ENCODE measurements at places on chromosomes 11 and 22.
A peak's percentile ranks its signal among the peaks of the same experiment; 100 is the strongest.

DNA sequence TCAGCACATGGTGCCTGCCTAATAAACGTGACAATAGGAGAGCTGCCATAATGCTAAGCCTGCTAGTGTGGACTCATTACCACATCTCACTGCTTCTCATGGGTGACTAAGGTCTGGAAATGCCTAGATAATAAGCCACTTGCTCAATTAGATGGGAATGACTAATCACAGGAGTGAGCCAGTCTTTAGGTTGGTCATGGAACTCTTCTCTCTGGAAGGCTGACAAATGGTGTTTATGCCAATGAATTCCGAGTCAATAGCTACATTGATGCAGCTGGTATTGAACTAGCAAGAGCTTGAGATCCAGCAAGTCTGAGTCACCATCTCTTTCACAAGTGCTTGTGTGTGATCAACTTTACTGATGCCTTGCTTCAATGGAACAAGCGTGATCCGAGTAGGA, 334.9 kb downstream of the OPCML start:
- H3K4me1 ChIP-seq, result no peaks in the 10 kb centered on the region
- H3K4me3 ChIP-seq, result no peak overlapping the region
- H3K36me3 ChIP-seq, result no peaks in the 10 kb centered on the region
- H3K27me3 ChIP-seq, result no peaks in the 10 kb centered on the region
- no peak overlapping the region for H3K27ac ChIP-seq

DNA sequence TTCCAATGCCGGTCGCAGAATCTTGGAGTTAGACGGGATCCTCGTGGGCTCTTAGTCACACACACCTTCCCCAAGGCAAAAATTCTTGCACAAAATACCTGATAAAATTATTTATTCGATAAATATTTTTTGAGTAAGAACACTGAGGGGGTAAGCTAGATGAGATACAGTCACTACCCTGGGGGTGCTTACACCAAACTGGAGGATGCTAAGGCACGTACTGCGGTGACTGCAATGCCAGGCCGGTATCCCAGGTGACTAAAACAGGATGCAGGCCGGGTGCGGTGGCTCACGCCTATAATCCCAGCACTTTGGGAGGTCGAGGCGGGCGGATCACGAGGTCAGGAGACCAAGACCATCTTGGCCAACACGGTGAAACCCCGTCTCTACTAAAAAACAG, 1.7 kb upstream of the MRTFA start:
- DNase-seq, result no peak
- no peaks in the 10 kb centered on the region for H3K27me3 ChIP-seq
- no peak overlapping the region for H3K4me3 ChIP-seq
- H3K27ac ChIP-seq, result no peak overlapping the region

DNA sequence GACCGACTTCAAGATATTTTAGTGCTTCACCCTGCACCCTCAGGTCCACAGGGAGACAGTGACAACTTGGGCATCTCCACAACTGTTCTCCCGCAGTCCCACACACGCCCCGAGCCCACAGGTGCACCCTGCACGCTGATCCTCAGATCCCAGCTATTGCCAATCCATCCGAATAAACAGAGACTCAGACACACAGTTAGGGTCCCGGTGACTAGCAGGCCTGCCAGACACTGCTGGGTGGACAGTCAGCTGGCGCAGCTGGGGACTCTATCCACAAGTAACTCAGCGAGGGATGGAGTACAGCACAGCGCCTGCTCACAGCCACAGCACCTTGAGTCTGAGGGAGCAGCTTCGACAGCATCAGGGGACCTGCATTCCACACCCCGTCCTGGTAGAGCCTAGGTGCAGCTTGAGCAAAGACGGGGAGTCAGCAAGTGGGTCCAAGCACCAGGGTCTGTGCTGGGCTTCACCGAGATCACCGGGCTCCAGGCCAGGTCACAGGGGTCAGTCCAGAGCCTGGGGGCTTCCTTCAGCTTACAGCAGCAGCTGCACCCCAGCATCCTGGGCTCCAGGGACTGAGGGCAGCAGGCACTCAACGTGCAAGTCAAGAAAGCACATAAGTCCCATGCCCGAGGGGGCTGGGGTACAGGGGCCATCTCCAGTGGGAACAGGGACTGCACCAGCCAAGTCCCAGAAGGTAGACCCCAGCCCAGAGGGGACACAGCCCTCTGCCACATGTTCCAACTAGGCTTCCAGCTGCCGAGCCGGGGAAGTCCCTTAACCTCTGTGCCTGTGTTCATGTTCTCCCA, 7.6 kb downstream of the RPL3 start:
- no peak for DNase-seq
- no peak overlapping the region for H3K27ac ChIP-seq
- peaks cover 45% of the 10 kb centered on the region for H3K36me3 ChIP-seq

- no peak for DNase-seq
- H3K36me3 ChIP-seq, result no peaks in the 10 kb centered on the region
- no peak overlapping the region for H3K27ac ChIP-seq
- H3K4me3 ChIP-seq, result no peak overlapping the region
- no peaks in the 10 kb centered on the region for H3K4me1 ChIP-seq
These were observed 729.0 kb downstream of the FAM181B start for GRCh38 chr11:82004537-82005213.

GRCh38 chr11:122984186-122985011, 2.8 kb upstream of the BSX start:
- H3K27me3 ChIP-seq, result peaks cover 6% of the 10 kb centered on the region
- DNase-seq, result peak; percentile 85
- H3K4me1 ChIP-seq, result peaks cover 6% of the 10 kb centered on the region
- H3K36me3 ChIP-seq, result no peaks in the 10 kb centered on the region
- peak overlapping the region; percentile 78 for H3K4me3 ChIP-seq

DNA sequence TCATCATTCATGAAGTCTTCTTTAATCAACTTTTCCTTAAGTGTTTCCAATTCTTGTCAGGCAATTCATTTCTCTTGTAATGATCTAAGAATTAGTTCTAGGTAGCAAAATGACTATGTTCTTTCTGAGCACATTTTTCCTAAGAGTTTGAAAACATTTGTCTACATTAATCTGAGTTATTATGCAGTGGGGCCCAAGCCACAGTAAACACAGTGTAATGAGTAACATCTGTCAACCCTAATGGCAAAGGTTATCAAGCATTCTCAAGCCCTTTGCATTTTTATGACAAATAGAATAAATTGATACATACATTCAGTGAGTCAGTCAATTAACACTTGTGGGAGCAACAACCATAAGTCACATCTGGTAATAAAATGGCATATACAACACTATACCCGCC, 106.7 kb upstream of the ZC3H12C start:
- H3K36me3 ChIP-seq, result no peaks in the 10 kb centered on the region
- H3K4me3 ChIP-seq, result no peak overlapping the region

GRCh38 chr22:25027043-25027906, 74.8 kb downstream of the KIAA1671 start:
- H3K4me3 ChIP-seq, result no peak overlapping the region
- peaks cover 13% of the 10 kb centered on the region for H3K36me3 ChIP-seq
- H3K27ac ChIP-seq, result no peak overlapping the region
- 0 out of 2 replicates have a peak, but pooled peaks cover 13% of the 10 kb centered on the region for H3K4me1 ChIP-seq
- no peaks in the 10 kb centered on the region for H3K27me3 ChIP-seq

DNA sequence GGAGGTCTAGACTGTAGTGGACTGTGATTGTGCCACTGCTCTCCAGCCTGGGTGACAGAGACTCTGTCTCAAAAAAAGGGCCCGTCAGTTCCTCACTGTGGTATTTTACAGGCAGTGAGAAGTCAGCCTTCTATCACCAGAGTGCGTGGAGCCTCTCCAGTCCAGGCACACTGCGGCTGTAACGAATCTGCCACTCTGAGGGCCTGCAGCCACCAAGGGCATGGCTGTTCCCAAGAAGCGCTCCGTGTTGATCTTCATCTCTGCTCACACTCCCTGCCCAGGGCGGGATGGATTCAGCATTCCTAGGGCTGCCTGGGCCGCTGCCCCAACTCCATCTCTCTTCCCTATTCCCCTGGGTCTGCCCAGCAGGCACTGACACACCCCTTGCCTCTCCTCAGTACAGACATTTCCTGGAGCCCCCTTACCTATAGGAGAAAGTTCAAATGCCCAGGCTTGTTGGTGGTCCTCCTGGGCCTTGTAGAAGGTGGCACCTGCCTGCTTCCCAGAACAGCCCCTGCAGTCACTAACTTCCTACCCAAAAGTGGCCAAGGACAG, 148.4 kb downstream of the CACNA1I start:
- no peaks in the 10 kb centered on the region for H3K36me3 ChIP-seq
- no peaks in the 10 kb centered on the region for H3K27me3 ChIP-seq
- H3K4me3 ChIP-seq, result no peak overlapping the region
- H3K4me1 ChIP-seq, result peaks cover 2% of the 10 kb centered on the region

DNA sequence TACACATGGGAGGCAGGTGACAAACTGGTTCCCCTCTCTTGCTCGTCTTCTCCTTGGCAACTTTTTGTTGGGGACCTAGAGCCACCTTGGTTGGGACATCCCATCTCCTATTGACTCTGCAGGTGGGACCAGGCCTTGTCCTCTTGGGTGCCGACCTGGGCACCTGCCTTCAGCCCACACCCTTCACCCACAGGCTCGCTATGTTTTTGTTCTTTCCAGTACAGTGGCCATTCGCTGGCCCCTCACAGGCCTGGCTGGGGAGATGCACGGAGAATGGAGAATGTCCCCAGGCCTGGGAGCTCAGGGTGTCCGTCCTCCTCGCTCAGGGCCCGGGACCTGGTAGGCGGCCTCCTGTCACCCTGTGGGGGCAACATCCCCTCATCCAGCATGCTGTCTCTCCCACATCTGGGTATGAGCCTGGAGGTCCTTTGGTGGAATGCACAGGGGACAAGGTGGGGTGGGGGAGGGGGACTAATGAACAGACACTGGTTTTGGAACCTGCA, 14.9 kb upstream of the OMP start:
- no peaks in the 10 kb centered on the region for H3K36me3 ChIP-seq
- no peaks in the 10 kb centered on the region for H3K27me3 ChIP-seq
- DNase-seq, result no peak
- H3K4me1 ChIP-seq, result no peaks in the 10 kb centered on the region
- H3K4me3 ChIP-seq, result no peak overlapping the region

GRCh38 chr22:40147388-40148176, 30.1 kb upstream of the TNRC6B start:
- no peak overlapping the region for H3K4me3 ChIP-seq
- no peaks in the 10 kb centered on the region for H3K27me3 ChIP-seq
- H3K27ac ChIP-seq, result no peak overlapping the region
- no peak for DNase-seq

GRCh38 chr11:47595029-47595428, 818 bp upstream of the C1QTNF4 start:
- peaks cover 11% of the 10 kb centered on the region for H3K4me1 ChIP-seq
- no peak overlapping the region for H3K4me3 ChIP-seq
- DNase-seq, result no peak
- no peak overlapping the region for H3K27ac ChIP-seq
- no peaks in the 10 kb centered on the region for H3K36me3 ChIP-seq

GRCh38 chr11:64947208-64947814, 11.6 kb upstream of the GPHA2 start:
- DNase-seq, result no peak
- H3K4me1 ChIP-seq, result no peaks in the 10 kb centered on the region
- no peaks in the 10 kb centered on the region for H3K36me3 ChIP-seq
- H3K27ac ChIP-seq, result no peak overlapping the region
- peaks cover 6% of the 10 kb centered on the region for H3K27me3 ChIP-seq
- H3K4me3 ChIP-seq, result no peak overlapping the region

DNA sequence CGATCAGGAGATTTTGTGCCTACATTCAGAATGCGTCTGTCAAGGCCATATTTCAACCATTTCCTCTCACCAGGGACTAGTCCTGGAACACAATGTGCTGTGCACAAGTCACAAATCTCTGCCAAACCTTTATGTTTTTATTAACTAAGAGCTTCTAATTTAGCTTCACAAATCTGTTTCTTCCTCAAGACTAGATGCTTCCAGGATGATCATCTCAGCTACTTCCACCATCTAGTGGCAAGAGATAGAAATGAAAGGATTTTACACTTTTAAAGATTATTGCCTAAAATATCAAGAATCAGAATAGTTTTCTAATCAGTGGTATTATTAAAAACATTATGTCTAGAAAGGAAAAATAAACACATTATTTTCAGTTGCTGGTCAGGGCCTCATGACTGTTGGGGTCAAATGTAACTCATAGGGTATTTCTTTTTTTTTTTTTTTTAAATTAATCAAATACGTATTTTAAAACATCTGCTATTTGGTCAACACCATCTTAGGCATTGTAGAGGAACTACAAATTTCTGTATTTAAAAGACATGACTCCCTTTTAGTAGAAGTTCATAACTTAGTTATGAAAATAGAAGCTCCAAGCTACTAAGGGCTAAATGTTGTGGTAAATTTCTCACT, 1102.6 kb downstream of the DLG2 start:
- H3K27me3 ChIP-seq, result no peaks in the 10 kb centered on the region
- H3K27ac ChIP-seq, result no peak overlapping the region
- H3K36me3 ChIP-seq, result no peaks in the 10 kb centered on the region
- H3K4me3 ChIP-seq, result no peak overlapping the region
- no peaks in the 10 kb centered on the region for H3K4me1 ChIP-seq

DNA sequence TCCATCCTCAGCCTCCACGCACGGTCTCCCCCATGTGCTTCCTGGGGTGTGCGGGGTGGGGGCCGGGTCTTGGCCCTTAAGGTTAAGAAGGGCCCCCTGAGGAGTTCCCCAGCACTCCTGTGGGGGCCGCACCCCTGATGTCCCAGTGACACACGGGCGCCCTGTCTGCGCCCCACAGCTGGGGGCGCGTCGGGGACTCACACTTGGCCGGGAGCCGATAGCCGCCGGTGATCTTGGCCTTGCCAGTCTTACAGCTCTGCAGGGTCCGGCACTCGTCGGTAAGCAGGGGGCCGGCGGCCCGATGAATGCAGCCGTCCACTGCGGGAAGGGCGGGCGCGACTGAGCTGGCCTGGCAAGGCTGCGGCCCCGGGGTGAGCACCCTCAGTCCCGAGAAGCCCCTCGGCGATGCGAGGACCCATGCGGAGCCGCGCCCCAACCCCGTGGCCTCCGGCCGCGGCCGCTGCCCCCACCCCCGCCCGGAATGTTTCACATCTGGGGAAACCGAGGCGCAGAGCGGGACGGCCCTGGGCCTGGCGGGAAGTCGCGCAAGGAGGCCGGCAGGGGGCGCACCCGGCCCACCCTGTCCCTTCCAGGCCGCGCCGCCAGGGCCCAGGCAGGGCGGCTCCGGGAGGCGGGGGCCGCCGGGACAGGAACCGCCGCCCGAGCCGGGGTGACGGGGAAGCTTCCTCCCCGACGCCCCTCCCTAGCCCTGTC, 13.9 kb downstream of the OTUB1 start:
- peak; percentile 44 for DNase-seq
- no peaks in the 10 kb centered on the region for H3K27me3 ChIP-seq
- no peak overlapping the region for H3K27ac ChIP-seq
- H3K36me3 ChIP-seq, result no peaks in the 10 kb centered on the region
- no peak overlapping the region for H3K4me3 ChIP-seq

- peaks cover 32% of the 10 kb centered on the region for H3K36me3 ChIP-seq
- peak overlapping the region; percentile 80 for H3K4me3 ChIP-seq
- DNase-seq, result no peak
- H3K27ac ChIP-seq, result peak overlapping the region; percentile 90
- no peaks in the 10 kb centered on the region for H3K4me1 ChIP-seq
- no peaks in the 10 kb centered on the region for H3K27me3 ChIP-seq
These were observed 442 bp downstream of the COPB1 start for GRCh38 chr11:14499178-14499559.

DNA sequence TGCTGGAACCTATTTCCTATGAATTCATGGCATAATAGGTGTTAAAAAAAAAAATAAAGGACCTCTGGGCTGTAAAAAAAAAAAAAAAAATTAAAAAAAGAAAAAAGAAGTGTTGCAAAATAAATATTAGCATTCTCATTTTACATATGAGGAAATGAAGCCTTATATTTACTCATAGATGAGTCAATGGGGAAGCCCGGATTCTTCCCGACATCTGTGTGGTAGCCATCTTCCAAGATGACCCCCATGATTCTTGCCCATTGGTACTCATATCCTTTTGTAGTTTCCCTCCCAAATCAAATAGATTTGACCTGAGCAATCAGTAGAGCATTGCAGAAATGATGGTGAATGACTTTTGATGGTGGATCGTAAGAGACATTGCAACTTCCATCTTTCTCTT, 3.0 kb upstream of the SWAP70 start:
- peaks cover 4% of the 10 kb centered on the region for H3K4me1 ChIP-seq
- no peak overlapping the region for H3K27ac ChIP-seq
- H3K4me3 ChIP-seq, result no peak overlapping the region
- no peak for DNase-seq
- H3K27me3 ChIP-seq, result no peaks in the 10 kb centered on the region

All from SK-N-SH (cell line).